ENCODE measurements at places on chromosomes 3 and 15.

- DNase-seq = no peak
These were observed 489.9 kb downstream of the SOX2 start for GRCh38 chr3:182201456-182202168.

DNA sequence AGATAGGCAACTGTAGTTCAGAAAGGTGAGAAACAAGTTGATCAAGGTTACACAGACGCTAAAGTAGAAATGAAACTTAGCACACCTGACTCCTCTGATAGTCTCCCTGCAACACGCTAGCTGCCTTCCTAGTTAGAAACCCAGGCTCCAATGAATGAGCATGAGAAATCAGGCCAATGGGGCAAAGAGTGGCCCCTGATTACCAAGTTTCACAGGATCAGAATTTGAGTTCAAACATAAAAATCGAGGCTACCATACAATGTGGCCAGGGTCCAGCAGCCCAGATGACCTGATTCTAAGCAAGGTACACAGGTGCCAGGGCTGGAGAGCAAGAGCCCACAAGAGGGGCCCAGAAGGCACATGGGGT lies 7.7 kb downstream of the PLD1 start:
- DNase-seq = no peak

GRCh38 chr3:34056951-34057390 lies 258.5 kb downstream of the PDCD6IP start:
- DNase-seq = no peak

DNA sequence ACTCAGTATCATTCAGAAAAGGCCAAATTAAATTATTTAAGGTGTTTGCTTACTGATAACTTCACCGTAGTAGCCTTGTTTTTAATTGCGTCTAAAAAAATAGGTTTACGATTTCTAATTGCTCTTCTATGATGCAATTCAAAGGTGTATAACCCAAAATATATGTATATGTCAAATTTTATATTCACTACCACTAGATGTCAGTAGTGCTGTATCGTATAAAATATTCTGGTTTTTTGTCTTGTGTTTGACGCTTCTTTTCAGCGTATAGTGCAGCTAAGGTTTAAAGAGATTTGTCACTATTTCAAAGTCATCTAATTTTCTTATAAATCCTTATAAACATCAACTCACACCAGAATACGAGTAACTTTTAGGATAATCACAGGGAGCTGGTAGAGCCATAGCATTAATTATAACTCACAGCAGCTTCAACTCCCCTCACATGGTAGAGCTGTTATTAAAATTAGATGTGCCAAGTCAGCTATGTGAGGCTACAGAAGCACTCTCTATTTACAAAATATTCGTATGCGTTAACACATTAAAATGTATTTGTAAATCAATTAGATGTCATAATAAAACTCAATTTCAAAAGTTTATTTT lies 3.5 kb downstream of the PFN2 start:
- no peak for DNase-seq

- no peak for DNase-seq
These were observed 14.2 kb upstream of the IQSEC1 start for GRCh38 chr3:13087320-13087990.

- no peak for DNase-seq
These were observed 99.3 kb downstream of the OXNAD1 start for GRCh38 chr3:16364323-16364722.

- no peak for DNase-seq
These were observed 88.8 kb downstream of the WDR72 start for GRCh38 chr15:53670701-53671100.

- no peak for DNase-seq
These were observed 11.0 kb downstream of the FGD5 start for GRCh38 chr3:14829811-14830210.

DNA sequence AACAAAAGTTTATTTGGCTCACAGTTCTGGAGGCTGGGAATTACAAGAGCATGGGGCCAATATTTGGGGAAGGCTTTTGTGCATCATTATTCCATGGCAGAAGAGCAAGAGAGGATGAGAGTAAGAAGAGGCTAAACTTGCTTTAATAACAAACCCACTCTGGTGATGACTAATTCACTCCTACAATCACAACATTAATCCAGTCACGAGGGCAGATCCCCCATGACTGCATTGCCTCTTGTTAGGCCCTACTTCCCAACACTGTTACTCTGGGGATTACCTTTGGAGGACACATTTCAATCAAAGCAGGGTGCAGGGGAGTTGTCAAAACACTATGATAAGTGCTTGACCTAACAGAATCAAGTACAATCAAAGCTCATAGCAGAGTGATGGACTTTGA lies 181.7 kb downstream of the BBX start:
- DNase-seq = no peak

DNA sequence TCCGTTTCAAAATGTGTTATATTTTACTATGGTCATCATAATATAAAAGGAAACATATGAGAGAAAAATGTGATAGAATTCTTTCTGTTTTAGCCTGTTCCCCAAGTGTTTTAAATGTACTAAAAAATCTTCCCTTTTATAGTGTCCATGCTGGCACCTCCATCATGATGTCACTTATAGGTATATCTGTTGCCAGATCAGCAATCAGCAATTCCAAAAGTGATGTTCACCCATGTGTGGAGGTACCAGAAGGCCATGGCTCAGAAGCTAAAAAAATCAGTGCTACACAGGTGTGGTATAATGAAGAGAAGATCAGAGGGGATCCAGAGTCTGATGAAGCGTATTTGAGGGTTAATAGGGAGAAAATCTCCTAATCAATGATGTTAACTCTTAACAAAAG lies 1.1 kb upstream of the GPR15 start:
- no peak for DNase-seq

- DNase-seq = no peak
These were observed 3.3 kb downstream of the ARL6IP5 start for GRCh38 chr3:69088063-69088462.

- DNase-seq = no peak
These were observed 24.1 kb downstream of the PGBD4 start for GRCh38 chr15:34125945-34126344.

DNA sequence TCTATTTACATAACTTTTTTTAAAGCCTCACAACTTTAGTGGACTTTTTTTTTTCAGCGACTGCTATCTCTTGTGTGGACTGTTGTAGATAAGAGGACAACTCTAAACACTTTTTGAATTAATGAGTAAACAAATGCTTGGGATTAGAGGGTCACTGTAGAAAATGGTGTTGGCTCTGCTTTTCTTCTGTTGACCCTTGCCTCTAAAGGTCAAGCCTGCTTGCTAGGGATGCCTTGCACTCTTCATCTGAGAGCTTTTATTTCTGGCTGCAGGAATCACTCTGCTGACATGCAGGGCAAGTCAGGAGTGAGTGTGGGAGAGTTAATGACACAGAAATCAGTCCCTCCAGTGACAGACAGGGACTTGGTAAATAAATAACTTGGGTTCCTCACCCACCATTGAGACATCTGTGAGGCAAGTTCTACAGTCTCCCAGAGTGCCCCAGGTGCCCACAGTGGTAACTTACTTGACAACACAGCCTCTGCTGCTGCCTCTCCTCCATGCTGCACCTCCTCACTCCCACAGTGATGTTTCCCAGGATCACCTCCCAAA lies 390.1 kb downstream of the IL20RB start:
- no peak for DNase-seq

- DNase-seq = no peak
These were observed 63.2 kb downstream of the IQGAP1 start for GRCh38 chr15:90451053-90451850.

DNA sequence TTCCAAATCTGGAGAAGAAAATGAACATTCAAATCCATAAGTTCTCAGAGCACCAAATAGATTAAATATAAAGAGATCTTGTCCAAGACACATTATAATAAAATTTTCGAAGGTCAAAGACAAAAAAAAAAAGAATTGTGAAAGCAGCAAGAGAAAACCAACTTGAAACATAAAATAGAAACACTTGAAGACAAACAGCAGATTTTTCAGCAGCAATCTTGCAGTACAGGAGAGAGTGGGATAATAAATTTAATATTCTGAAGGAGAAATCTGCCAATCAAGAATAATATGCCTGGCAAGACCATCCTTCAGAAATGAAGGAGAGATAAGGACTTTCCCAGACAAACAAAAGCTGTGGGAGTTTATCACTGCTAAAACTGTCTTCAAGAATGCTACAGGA lies 150.5 kb upstream of the COL8A1 start:
- DNase-seq = no peak

- no peak for DNase-seq
These were observed 31.4 kb upstream of the DUSP7 start for GRCh38 chr3:52087731-52088130.

DNA sequence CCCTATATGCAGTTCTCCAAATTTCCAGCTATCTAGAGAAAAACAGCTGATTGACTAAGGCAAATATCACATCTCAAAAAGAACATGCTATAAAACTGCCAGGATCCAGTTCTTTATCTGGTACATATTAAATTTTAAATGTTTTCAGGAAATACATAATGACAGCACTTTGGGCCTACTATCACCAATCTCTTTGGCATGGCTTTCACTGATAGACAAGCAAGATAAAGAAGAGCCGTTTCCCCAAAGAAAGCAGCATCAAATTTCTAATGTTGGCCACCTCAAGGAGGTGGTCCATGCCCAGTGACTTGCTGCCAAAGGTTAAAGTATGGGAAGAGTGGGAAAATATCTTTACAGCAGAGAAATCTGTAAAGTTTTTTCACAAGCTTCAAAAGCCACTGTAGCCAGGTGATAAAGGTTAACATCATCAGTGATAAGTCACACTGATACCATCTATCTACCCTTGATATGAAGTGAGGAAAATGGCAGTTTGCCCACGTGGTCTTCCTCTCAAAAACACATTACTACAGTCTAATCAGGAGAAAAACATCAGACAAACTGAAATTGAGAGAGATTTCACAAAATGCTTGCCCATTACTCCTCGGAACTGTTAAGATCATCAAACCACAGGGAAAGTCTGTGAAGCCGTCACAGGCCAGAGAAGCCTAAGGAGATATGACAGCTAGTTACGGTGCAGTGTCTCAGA lies 46.4 kb upstream of the C15orf61 start:
- no peak for DNase-seq

- DNase-seq = peak; percentile 52
These were observed at the start of gene C3orf70 for GRCh38 chr3:185152410-185153170. Gene C3orf70 (minus strand): TSS chr3:185153060. CDS start chr3:185152823, 237 bp downstream.

- no peak for DNase-seq
These were observed 48.4 kb downstream of the TMEM45A start for GRCh38 chr3:100540791-100541334.

DNA sequence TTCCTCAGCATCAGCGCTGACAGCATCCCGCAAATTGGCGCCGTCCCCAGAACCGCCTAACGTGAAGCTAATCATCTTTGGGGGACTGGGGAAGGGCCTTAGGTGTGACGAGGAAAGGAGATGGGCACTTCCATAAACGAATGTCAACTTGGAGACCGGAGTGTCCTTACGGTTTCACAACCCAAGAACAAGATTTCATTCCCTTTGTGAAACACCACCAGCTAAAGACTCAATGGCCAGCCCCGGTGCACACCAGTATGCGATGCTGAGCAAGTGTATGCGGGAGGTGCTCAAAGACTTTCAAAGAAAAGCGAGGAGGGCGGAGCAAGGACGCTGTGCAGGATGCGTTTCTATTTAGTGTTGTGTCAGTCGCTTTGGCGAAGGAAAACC lies 759 bp upstream of the TTBK2 start:
- no peak for DNase-seq

DNA sequence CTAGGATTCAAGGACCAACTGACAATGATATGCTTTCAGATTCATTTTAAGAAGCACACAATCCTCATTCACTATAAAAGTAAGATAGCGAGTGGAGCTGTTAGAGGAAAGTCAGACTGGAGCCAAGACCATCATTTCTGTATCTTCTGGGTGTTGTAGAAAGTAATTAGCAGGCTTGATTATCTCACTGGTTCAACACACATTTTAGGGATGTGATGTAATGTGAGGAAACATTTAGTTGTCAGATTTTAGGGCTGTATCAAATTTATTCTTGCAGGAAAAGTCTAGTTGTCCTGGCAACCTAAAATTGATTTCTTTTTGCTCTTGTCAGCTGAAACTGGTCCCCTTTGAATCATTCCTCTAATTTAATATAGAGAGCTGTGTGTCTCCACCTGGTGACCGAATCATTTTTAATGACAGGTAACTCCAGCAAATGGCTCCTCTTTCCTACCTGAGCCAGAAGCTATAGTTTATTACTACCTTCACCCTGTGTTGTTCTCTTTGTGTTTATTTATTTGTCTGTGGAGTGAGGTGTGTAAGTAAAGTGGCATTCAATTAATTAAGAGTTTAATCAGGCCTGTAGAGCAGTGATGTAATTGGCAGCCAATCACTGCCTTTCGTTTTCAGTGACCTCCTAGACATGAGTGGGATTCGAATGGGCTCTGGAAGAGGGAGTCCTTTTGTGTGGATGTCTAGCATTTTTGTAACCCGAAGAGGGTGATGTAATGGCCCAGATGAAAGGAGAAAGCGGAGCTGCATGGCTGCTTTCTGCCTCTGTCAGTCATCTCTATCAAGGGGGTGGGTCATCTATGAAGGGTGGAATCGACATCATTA lies 125.8 kb downstream of the LPP start:
- DNase-seq = no peak

DNA sequence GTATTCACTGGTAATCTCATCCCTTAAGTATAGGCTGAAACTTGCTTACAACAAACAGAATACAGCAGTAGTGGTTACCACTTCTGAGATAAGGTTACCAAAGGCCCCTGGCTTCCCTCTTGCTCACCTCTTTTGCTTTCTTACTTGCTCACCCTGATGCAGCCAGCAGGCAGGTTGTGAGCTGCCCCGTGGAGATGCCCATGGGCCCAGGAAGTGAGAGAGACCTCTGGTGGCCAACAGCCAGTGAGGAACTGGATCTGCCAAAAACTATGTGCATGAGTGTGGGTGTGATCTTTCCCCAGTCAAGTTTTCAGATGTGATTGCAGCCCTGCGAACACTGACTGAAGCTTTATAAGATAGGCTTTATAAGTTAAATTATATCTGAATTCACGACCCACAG lies 48.7 kb downstream of the NMNAT3 start:
- peak; percentile 14 for DNase-seq

DNA sequence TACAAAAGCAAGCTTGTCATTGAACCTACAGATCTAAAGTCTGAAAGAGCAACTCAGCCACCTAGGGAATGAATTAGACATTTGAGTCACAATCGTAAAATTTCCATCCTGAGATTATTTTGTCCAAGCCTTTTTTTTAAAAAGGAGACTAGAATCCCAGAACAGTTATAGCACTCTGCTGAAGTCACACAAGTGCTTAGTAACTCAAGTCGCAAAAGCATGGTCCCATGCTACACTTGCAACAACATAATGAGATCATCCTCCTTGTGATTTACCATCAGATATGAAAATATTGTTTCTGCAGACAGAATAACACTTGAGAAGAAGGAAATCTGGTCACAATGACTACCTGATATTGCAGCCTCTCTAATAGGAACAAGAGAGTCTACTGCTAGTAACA lies 106.7 kb downstream of the ZIC4 start:
- DNase-seq = no peak

GRCh38 chr15:51355096-51355495 lies 13.6 kb downstream of the GLDN start:
- DNase-seq = no peak

DNA sequence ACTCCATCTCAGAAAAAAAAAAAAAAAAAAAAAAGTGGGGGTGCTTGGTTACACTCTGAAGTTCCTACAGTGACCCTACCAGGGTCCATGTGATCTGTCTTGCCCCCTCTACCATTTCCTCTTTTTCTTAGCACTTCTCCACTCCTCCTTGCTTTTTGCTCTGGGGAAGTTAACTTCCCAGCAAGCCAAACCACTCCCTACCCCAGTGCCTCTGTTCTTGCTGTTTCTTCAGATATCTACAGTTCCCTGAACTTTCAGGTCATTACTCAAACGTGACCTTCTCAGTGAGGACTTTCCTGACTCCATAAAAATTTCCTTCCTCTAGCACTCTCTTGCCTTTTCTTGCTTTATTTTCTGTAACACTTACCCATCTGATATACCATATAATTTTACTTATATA lies 61.1 kb upstream of the GCNT3 start:
- DNase-seq = no peak
